ENCODE measurements at places on chromosomes 12 and 14. TPM values are rescaled to one million over a fixed set of nuclear protein-coding genes. Genes with fewer than 3 reads are reported as not detected.

DNA sequence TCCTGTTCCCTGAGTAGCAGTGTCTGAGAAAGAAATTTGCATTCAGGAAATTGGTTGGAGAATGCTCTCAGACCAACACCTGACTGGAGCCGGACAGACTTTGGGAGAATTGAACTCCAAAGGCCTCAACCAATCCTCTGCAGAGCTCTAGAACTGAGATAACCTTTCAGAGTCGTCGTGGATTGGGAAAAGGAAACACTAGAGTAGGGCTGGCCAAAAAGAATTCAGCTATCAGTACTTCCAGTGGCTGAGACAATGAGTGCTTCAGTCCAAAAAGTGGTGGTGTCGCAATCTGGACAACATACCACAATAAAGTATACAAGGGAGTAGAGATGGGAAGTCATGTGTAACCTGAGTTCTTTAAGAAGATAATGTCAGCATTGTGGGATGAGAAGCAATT lies 377.1 kb downstream of the SLC16A7 start:
- no peak for DNase-seq

DNA sequence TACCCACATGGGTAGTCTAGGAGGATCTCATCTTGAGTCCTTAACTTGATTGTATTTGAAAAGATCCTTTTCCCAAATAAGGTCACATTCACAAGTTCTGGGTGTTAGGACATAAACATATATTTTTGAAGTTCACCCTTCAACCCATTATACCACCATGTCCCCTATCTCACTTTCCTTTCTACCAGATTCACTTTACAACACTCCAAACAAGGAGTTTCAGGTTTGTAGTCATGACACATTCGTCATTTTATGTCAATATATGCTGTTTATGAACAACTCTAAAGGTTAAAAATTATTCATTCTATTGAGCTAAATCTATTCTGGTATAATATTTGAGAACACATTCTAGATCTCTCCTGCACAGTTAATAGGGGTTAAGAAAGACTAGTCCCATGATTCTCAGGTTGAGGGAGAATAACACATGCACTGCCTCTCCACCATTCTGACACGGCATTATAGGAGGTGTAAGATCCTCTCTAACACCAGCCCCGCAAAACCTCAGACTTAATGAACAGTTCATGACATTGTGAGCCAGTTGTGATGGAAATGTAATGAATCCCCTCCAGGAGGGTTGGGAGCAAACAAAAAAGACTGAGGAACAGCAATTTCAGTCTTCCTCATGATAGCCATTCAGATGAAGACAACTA lies 72.0 kb upstream of the PSMA6 start:
- DNase-seq: no peak

DNA sequence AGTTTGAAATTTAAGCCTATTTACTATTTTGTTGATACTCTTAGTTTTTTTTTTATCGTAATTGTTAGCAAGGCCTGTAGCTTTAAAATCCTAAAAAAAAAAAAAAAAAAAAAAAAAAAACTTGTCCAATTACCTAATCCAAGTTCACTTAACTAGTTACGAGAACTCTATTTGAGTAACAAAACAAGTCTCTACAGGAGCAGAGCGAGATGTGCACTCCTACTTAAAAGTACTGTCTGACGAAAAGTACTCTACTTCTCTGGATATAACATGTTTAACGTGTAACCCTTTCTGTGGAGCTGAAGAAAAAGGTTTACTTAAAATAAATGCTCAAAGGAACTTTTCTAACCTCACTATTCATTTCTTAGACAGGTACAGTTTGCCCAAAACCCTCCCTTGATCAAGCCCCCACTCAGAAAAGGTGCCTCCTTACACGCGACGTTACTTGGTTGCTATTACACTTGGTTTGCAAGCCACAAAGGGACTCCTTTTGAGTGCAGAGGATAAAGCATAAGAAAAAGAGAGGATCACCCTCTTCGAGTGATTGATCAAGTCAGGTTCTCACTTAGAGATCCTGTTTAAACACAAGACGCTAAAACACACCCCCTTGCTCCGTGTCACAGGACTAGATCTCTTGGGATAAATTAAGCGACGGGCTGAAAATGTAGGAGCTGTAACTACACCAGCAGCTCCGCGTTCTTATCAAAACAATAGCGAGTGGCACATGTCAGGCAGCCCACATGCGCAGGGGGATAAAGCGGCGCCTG lies 2.2 kb downstream of the BAZ1A start:
- DNase-seq: no peak

- no peak for DNase-seq
Measured at GRCh38 chr12:131352296-131352900, 358.5 kb upstream of the SFSWAP start.

GRCh38 chr12:74317078-74317601 lies 220.5 kb upstream of the ATXN7L3B start:
- no peak for DNase-seq

GRCh38 chr12:92943482-92944250 lies 14.6 kb upstream of the EEA1 start:
- no peak for DNase-seq

- DNase-seq: no peak
Measured at GRCh38 chr12:12673296-12673695, 22.7 kb downstream of the GPR19 start.

- DNase-seq: no peak
Measured at GRCh38 chr12:49121047-49121696, 10.0 kb downstream of the TUBA1B start.

DNA sequence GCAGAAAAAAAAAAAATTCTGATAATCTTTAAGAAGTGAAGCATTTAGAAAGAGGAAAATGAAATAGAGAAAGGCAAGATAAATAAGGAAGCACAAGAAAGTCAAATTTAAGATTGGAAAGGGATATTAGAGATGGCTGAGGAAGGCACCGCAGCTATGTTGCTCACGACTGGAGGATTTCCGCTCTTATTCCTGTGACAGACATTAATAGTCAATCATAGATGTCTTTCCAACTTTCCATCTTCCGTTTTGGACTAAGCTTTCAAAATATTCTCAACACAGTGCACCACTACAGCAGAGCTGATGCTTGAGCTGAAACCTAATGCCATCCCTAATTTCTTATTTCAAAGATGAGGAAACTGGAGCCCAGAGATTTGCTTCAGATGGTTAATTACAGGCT lies 290.6 kb downstream of the FOXN3 start:
- DNase-seq: no peak

GRCh38 chr14:61551384-61551783 lies 143.9 kb upstream of the HIF1A start:
- DNase-seq: no peak

- no peak for DNase-seq
Measured at GRCh38 chr12:130970165-130970907, 16.6 kb downstream of the ADGRD1 start.

- no peak for DNase-seq
Measured at GRCh38 chr12:118052324-118053070, 8.5 kb downstream of the WSB2 start.

GRCh38 chr12:104134882-104135281 lies 3.1 kb downstream of the NFYB start:
- no peak for DNase-seq

- no peak for DNase-seq
Measured at GRCh38 chr12:57902478-57902969, 38.8 kb upstream of the ATP23 start.

DNA sequence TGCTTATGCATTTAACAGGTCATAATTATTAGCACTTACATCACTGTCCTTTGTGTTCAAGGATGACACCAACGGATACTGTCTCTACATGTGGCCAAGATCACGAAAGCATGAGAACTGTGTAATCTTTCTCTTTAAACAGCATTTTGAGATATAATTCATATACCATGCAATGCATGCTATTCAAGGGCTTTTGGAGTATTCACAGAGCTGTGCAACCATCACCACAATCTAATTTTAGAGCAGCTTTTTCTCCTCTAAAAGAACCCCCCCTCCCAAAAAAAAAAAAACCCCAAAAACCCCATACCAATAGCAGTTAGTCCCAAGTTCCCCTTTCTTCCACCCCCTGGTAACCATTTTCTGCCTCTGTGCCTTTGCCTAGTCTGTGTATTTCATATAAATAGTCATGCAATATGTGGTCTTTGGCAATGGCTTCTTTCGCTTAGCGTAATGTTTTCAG lies 60.6 kb downstream of the SPRING1 start:
- no peak for DNase-seq

DNA sequence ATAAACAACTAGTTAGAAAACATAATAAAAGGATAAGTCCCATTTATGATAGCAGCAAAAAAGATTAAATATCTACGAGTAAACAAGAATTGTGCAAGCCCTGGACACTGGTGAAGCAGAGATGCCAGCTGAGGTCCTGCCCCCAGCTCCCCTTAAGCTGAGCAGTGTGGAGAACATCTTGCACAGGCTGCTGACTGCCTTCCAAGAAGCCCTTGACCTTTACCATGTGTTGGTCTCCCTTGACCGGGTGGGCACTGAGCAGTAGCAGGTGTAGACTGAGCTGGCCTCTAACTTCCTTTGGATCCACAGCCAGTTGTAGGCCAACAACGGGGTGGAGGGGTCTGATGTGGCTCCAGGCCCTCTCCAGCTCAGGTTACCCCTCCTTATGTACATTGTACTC lies 47.7 kb upstream of the PAPLN start:
- no peak for DNase-seq

DNA sequence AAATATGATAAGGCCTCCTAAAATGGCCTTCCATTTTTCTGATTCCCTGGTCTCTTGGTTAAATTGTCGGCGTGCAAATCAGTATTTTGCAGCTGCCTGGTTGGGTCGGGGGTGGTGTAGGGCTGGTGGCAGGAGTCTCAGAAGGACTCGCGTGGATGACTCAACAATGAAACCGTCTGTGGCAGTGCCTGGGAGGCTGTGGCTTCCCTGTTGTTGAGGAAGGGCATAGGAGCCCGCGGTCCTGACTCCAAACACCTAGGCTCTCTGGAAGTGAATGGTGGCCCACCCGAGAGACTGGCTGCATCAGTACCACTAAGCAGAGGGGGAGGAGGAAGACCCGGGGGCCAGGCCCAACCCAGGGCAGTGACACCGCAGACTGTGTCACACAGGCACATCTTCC lies 207.9 kb downstream of the TTC7B start:
- DNase-seq: no peak

DNA sequence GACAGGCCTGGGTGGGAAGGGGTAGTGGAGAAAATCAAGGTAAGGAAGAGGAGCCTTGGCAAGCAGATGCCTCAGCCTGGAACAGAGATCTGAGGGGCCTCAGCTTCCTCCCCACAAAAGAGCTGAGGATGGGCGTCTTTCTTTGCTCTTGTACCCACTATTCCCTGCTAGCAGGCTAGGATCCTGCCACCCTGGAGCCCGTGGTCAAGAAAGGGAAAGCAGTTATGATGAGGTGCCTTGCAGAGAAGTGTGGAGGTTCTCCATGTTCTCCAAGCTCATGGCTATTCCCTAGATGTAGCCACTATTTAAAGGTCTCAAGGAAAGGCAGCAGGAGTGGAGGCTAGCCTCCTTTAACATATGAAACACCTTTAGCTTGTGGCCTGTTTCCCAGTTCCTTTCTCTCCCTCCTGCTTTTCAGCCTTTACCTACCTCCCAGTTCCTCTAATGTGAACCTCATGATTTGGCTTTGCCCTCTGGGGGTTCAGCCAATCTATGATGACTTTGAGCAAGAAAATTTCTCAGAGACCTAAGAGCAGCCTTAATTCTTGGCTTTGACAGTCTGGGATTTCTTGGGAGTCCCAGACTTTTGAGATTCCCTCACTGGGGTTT lies 1.1 kb downstream of the IKZF4 start:
- no peak for DNase-seq

GRCh38 chr12:128702371-128702770 lies 121.4 kb downstream of the SLC15A4 start:
- no peak for DNase-seq

DNA sequence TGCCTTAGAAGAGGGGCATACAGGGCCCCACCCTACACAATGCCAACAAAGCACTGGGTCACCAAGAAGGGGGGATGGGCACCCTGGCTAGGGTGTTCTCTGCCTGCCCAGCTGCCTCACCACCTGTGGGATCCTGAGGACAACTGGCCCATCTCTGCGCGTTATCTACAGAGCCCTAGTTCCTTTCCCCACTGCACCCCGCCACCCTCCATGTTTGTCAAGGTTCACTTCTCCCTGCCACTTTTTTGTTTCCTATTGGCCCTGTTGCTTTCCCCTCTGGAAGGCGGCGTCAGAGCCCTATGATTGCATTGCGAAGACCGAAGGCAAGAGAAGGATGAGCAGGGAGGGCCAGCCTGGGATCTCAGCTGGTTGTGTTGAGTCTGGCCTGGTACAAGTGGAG lies 1.6 kb downstream of the SLC48A1 start:
- DNase-seq: no peak

- no peak for DNase-seq
Measured at GRCh38 chr14:66043921-66044320, 442.2 kb upstream of the CCDC196 start.

DNA sequence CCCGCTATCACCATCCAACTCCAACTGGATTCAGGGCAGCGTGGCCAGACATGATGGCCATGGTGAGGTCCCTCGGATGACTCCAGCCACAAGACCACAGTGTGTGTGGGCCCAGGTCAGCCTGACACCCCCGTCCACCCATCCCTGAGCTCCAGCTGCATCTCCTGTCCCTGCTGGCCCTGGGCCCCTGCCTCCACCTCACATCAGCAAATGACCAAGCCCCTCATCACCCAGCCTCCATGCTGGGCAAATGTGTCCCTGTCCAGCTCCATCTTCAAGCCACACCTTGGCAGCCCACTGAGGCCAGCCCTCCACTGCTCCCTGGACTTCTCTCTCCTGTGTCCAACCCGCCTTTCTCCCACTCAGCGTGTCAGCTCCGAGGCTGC lies 3.2 kb downstream of the GPR132 start:
- no peak for DNase-seq

- no peak for DNase-seq
Measured at GRCh38 chr12:111259231-111259630, 109.7 kb downstream of the PHETA1 start.

- no peak for DNase-seq
Measured at GRCh38 chr12:52037248-52037861, 13.9 kb upstream of the NR4A1 start.

- DNase-seq: no peak
Measured at GRCh38 chr14:94773061-94773648, 3.2 kb upstream of the GSC start.

The CD27 gene
- total RNA-seq: 42.3 TPM

The HSP90B1 gene
- total RNA-seq: 467 TPM

The GPR84 gene
- total RNA-seq: 0.57 TPM

The KLRF1 gene
- 0.80 TPM for total RNA-seq

The CD163 gene
- 14.9 TPM for total RNA-seq

The SUDS3 gene
- total RNA-seq: 21.8 TPM

The ACOT2 gene
- total RNA-seq: 20.3 TPM

The GPD1 gene
- 0.38 TPM for total RNA-seq

The MYF6 gene
- total RNA-seq: 0.09 TPM

The PFKM gene
- total RNA-seq: 16.1 TPM

The BAZ1A gene
- 45.6 TPM for total RNA-seq
